GM12892 (cell line): ENCODE measurements at places on chromosomes 3 and 15.

DNA sequence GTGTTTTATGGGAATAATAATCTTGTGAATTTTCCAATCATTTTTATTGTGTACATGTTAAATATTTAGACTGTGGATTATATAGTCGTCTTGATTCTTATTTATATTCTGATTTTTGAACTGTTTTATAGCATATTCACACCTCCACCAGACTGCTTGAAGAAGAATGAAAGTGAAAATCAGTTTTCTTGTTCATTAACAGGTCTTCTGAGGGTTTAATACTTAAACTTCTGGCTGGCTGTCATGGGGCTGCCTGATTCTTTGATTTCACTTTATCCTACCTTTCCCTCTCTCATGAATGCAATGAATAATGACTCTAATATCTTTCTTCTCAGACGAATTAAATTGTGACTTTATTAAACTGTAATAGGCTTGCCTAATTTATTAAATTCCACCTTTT lies 56.2 kb downstream of the ATP2C1 start:
- DNase-seq = no peak

DNA sequence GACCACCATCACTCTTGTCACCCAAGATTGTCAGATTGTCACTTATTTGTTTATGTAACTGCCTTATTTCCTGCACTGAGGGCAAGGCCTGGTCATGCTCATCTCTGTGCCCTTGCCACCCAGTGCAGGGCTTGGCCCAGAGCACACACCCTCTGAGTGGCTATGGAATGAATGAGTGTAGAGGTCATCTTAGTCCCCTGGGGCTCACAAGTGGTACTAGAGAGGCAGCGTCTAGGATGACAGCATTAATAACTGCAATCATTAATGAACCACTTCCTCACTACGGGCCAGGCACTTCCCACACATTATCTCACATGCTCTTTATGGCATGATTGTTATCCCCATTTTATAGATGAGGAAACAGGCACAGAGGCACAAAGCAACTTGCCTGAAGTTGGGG lies 117.0 kb downstream of the SMAD6 start:
- DNase-seq = no peak

DNA sequence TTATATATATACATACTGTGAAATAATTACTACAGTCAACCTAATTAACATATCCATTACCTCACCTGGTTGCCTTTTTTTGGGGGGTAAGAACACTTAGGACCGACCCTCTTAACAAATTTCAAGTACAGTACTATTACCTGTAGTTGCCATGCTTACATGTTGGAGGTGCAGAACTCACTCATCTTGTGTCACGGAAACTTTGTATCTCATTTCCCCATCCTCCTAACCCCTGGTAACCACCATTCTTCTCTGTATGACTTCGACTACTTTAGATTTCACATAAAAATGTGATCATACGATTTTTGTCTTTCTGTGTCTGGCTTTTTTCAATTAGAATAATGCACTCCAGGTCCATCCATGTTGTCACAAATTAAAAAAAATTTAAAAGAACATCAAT lies 55.5 kb upstream of the MELTF start:
- no peak for DNase-seq

DNA sequence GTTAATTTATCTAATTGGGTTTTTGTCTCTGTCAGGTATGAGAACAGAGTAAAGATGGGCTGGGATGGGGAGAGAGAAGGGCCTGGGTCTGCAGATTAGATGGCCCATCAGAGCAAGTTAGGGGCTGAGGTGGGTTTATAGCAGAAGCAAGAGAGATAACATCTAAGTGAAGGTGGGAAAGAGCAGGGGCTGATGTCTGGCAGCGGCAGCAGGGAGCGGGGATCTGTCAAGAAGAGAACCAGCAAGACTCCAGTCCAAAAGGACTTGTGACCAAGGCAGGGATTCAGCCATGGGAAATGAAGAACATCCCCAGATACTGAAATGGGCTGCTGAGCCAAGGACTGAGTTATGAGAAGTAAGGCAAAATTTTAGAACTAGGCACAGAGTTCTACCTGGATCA lies 320.6 kb upstream of the TBL1XR1 start:
- no peak for DNase-seq

GRCh38 chr3:43957553-43957952 lies 266.8 kb downstream of the ABHD5 start:
- DNase-seq = no peak

DNA sequence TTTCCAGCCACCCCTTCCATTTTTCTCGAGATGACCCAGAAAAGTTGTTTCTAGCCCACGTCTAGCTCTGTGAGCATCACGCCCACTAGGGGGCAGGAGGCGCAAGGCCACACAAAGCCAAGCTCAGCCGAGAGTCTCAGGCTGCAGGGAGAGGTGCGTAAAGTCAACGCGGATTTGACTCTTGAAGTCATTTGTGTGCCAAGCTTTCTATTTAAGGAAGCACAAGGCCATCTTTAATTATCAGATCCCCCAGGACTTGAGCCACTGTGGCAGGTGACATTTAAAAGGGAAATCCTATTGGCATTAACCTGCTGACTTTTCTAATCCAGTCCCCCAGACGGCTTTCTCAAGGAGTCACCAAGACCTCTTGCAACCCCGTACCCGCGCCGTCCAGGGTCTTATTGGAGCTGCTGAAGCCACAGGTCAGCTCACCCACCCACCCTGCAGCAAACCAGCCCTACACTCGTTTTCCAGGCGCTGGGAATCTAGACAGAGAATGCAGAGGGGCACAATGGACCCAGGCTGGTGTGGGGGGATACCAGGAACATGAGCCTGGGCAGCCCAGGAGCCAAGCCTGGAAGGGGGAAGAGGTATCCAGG lies 62.1 kb downstream of the CAPN7 start:
- peak; percentile 71 for DNase-seq

- DNase-seq = no peak
Measured at GRCh38 chr3:113436809-113437208, 4.5 kb downstream of the CFAP44 start.

DNA sequence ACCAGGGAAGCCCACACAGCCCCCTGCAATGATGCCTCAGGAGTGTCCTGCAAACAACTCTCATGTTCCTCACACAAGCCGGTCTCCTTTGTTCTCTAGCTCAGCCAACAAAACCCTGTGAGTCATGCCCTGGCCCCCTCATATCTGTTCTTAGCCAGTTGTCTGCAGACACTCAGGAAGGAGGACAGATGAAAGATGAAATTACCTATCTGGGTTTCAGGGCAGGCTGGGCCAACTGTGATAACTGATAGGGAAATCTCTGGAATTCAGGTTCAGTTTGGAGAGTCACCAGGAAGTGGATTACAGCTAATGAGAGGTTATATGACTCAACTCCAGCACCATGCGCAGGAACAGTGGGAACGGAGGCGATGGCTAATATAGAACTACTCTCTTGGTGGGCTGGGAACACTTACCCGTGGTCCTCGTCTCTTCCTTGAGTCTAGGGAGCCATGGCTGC lies 352.0 kb upstream of the ADAMTS9 start:
- no peak for DNase-seq

GRCh38 chr3:50254577-50255250 lies 14.2 kb upstream of the SEMA3B start:
- no peak for DNase-seq

- no peak for DNase-seq
Measured at GRCh38 chr15:86267892-86268291, 188.2 kb downstream of the AGBL1 start.

GRCh38 chr3:99949956-99950670 lies 132.5 kb downstream of the CMSS1 start:
- no peak for DNase-seq

DNA sequence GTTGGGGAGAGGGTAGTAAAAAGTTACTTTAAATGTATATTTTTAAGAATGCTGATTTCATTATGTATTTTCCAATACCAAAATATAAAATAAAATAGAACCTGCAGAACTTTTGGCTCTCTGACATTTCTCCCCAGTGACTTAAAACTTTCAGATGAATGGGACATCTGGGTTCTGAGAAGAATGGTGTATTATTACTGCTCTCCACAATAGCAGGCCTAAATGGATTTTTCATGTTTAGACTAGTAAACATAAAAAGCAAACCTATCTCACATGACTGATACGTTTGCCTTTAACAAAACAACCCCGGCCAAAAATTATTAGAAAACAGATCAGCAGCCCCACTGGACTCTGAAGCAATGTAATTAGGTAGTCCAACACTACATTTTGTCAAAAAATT lies 73.8 kb downstream of the FHIT start:
- DNase-seq = no peak

- no peak for DNase-seq
Measured at GRCh38 chr3:133038089-133038730, at the start of gene TMEM108. Gene TMEM108, plus strand, starts transcription at chr3:133038391.

DNA sequence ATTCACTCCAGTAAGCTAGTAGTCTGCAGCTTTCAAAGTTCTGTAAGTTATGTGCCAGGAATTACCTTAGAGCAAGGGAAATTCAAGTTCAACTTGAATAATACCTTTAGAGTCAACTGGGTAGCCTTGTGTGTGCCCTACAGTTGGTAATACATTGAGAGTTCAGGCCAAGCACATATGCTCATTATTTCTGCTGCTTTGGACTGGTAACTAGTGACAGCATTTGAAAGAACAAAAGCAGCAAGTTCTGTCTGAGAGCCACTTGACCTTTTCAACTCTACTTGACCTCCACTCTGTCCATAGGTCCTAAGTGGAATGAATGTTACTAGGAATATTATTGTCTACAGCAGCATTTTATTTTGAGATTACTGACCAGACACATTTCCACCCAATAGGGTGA lies 723.5 kb downstream of the NLGN1 start:
- DNase-seq = no peak

DNA sequence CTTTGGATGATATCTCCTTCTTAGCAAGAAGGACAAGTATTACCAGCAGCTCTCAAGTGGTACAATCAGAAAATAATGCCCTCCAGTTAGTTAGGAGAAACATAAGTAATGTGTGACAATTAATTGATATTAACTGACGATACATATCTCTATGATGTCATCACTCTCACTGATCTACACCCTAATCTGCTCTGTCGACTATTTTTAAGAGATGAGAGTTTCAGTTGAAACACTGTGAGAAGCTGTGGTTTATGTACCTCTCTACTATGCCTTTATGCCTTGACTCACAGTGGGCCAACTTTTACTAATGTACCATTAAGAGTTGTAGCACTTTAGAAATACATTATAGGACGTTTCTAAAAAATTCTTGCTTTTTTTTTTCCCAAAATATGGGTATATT lies 8.6 kb downstream of the CEP152 start:
- DNase-seq = no peak

GRCh38 chr3:13296662-13297061 lies 123.5 kb downstream of the NUP210 start:
- DNase-seq = no peak
